ENCODE measurements at places on chromosomes 11 and 22. TPM values are rescaled to one million over a fixed set of nuclear protein-coding genes. Genes with fewer than 3 reads are reported as not detected.

The KAT5 gene
- 142 TPM for total RNA-seq

The DEUP1 gene
- not detected for total RNA-seq

The HEPHL1 gene
- total RNA-seq = not detected

The UPK3A gene
- total RNA-seq = not detected

The SERPING1 gene
- total RNA-seq = not detected

The EFEMP2 gene
- total RNA-seq = 11.7 TPM

The B3GAT1 gene
- not detected for total RNA-seq

The SMC1B gene
- total RNA-seq = 0.07 TPM

GRCh38 chr11:130213143-130213978 lies 53.8 kb downstream of the ST14 start:
- peak; percentile 81 for DNase-seq

GRCh38 chr22:45008751-45009605 lies 827 bp downstream of the PHF21B start:
- DNase-seq = peak; percentile 25

GRCh38 chr22:19134874-19135273 lies 3.8 kb downstream of the TSSK2 start:
- DNase-seq = no peak

- no peak for DNase-seq
These were observed 5.3 kb downstream of the CSF2RB start for GRCh38 chr22:36918586-36919284.

GRCh38 chr11:116865696-116866095 lies 28.3 kb upstream of the APOA1 start:
- DNase-seq = no peak

GRCh38 chr11:63945477-63946163 lies 6.8 kb downstream of the NAA40 start:
- peak; percentile 63 for DNase-seq

GRCh38 chr11:68328374-68329091 lies 16.1 kb downstream of the LRP5 start:
- DNase-seq = no peak

- DNase-seq = peak; percentile 50
These were observed 915 bp downstream of the FEZ1 start for GRCh38 chr11:125494974-125495725.

GRCh38 chr11:73145986-73146575 lies 4.0 kb upstream of the FCHSD2 start:
- DNase-seq = no peak

DNA sequence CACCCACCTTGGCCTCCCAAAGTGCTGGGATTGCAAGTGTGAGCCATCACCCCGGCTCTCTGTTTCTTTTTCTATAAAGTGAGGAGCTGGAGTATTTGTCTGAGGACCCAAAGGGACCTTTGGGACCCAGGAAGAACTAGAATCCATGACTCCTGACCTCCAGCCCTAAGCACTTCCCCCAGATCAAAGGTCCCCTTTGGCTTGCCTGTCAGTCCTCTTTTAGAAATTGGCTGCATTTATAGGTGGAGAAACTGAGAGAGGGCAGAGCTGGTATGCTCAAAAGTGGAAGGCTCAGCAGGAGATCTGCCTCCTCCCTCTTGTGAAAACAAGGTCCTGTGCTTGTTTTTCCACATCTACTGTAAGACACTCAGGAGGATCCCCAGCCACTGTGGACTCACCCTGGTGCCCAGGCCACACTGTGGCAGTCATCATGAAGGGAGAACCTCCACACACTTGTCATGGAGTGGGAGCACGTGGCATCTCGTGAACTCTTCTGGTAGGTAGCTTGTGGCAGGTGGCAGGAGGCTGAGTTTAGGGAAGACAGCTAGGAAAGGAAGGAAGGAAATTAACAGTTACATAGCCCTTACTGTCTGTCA lies 12.4 kb upstream of the PLEKHA7 start:
- no peak for DNase-seq

DNA sequence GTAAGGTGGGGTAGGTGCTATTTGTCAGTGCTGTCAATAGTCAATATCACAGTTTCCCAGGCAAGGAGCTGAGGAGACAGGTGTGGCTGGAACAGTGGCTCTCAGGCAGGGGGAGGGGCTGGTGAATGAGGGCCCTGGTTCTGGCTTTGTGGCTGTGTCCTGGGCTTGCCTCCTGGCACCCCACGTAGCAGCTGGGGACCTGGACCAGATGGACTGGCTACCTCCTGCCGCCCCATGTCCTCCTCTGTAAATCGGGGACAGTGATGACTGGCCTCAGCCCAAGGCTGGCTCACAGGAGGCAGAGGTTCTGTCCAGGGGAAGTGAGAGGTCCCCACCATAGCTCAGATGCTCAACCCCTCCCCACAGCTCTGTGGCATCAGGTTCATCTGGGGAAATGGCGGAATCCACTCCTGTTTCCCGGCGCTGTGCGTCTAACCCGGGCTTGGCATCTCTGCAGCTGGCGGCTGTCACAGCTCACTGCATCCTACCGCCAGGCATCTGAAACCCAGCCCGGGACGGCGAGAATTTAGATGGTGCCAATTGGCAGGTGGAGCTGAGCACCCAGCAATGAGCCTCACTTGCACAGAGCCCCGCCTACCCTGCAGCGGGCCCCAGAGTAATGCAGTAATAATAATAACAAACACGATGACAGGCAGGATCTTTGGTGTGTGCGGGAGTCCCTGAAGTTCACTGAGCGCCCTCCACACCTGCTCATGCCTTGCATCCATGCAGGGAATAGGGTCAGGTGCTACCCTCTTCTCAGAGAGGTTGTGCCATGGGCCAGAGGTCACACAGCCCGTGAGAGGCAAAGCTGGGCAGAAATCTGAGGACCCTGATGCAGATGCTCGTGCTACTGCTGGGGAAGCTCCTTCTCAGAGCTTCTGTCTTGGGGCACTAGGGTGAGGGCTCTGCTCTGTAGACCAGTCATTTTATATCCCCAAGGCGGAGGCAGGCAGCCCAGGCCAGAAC lies 27.8 kb upstream of the SHISAL1 start:
- no peak for DNase-seq

- DNase-seq = no peak
These were observed 400.2 kb downstream of the KCNA4 start for GRCh38 chr11:29616611-29617010.

- DNase-seq = peak; percentile 72
These were observed 2.6 kb upstream of the HPX start for GRCh38 chr11:6443269-6444003.

- no peak for DNase-seq
These were observed 108.8 kb upstream of the TEAD1 start for GRCh38 chr11:12565406-12565805.

DNA sequence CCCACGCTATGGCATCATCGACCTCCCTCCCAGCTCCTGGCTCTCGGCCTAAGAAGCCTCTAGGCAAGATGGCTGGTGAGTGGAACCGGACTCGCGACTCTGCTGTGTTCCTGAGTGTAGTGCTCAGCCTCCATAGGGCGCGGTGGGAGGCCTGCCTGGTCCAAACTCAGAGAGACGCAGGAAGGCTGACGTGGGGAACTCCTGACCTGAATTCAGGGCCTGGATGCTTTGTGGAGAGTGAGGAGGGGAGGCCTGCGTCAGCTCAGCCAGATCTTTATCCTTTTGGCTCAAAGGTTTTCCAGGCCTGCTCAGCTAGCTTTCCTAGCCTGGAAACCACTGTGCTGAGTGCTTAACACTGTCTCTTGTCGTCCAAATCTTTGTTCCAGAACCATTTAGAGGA lies 8.0 kb downstream of the TIRAP start:
- no peak for DNase-seq

GRCh38 chr11:122556605-122557004 lies 98.9 kb upstream of the UBASH3B start:
- no peak for DNase-seq

DNA sequence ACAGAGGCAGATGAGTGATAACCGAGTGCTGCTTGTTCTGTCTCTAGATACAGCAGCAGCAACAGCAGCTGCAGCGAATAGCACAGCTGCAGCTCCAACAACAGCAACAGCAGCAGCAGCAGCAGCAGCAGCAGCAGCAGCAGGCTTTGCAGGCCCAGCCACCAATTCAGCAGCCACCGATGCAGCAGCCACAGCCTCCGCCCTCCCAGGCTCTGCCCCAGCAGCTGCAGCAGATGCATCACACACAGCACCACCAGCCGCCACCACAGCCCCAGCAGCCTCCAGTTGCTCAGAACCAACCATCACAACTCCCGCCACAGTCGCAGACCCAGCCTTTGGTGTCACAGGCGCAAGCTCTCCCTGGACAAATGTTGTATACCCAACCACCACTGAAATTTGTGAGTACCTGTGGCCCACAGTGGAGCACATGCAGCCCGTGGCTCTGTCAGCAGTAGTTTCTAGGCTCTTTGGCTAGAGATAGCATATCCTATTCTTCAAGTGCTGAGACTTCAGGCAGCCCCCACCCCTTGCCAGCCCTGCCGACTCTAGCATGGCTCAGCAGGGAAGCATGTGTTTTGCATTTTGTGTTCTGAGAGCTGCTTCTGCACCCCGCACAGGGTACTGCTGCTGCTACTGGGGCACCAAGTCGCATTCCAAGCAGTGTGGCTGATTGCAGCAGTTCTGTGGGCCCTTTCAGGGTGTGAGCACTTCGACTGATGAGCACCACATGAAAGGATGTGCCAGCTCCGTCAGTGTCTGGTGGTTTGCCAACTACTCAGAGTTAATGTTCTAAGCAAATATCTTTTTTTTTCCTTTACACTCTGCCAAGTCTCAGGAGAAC lies 59.2 kb downstream of the MED15 start:
- no peak for DNase-seq

- DNase-seq = no peak
These were observed 6.4 kb upstream of the TP53I11 start for GRCh38 chr11:44957040-44957515.

DNA sequence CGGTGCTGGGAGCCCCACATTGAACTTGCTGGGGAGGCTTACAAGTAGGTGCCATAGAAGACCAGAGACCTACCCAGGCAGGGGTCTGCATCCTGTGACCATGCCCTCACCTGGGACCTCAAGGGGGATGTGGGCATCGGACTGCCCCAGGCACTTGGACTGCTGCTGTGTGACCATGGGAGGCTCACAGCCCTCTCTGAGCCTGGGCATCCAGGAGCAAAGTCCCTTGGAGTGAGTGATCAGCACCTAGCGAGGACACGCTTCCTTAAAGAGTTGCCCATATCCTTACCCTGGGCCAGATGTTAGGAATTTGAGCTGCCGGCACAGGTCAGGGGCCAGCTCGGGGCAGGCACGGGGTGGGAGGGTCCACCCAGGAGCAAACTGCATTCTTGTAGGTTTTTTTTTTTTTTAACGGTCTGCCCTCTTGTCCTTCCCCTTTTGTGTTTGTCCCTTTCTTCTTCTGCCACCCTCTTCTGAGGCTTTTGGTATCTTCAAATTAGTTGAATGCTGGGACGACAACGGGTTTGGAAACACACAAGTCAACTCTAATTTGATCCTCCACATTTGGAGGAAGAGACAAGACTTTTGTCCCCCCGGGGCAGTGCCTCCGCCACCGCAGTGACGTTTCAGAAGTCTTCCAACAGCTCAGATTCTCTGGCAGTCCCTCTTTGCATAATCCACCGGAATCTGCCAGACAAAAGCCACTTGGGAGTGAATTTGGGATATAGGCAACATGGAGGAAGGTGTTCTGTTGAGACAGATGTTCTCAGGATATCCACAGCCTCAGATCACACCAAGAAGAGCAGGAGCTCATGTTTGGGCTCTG lies 46.1 kb upstream of the LINC01488 start:
- DNase-seq = no peak

- DNase-seq = peak; percentile 49
These were observed 23.1 kb downstream of the PIH1D2 start for GRCh38 chr11:112050721-112051120.

DNA sequence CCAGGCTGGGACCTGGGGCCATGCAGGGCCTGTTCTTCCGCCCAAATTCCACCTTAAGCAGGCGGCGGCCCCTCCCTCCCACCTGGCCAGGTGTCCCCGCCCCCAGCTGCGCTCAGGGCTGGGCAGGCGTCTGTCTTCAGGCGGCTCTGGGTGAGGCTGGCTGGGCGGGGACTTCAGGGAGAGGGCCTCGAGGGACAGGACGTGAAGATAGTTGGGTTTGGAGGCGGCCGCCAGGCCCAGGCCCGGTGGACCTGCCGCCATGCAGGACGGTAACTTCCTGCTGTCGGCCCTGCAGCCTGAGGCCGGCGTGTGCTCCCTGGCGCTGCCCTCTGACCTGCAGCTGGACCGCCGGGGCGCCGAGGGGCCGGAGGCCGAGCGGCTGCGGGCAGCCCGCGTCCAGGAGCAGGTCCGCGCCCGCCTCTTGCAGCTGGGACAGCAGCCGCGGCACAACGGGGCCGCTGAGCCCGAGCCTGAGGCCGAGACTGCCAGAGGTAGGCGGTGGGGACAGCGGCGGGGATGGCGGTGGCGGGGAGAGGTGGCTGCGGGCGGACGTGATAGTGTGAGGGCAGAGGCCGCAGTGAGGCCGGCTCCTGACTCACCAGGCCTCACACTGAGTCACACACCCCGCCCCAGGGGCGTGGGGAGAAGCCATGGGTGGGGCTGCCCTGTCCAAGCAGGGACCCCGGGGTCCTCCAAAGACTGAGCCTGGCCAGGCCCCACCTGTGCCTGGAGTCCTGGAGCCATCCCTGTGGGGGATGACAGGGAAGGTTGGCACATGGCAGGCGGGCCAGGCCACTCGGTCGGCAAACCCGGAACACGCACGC lies at the start of gene PKP3:
Gene PKP3 (plus strand): TSS at position 176 of the 824 bp plus-strand sequence. CDS start 84 bp downstream, at position 260.
- no peak for DNase-seq

- DNase-seq = no peak
These were observed 80.1 kb upstream of the BIRC3 start for GRCh38 chr11:102237096-102237735.

GRCh38 chr11:43393765-43394355 lies 35.1 kb downstream of the TTC17 start:
- no peak for DNase-seq

DNA sequence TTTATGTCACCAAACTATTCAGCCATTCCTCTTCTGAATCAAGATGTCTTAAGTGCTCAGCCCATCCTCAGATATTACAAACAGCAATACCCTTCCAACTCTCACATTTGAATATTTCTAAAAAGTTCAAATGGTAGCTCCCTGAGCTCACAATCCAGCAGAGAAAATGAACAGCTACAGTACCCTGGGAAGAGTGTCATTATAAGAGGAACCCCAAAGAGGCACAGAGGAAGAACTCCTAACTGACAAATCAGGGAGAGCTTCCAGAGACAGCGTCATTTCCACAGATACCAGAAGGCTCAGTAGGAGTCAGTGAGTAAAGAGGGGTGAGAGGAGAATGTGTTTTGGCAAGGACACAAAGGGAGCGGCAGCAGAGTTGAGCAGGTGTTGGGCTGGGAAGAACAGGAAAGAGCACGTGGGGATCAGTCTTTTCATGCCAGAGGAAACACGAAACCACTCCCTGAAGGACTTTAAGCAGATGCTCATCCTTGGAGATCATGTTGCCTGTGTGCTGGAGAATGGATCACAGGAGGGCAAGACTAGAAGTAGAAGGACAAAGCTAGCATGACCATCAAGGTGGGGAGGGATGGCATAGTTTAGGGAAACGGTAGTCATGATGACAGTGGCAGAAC lies 4.3 kb downstream of the CLTCL1 start:
- no peak for DNase-seq

- no peak for DNase-seq
These were observed 39.7 kb upstream of the TH start for GRCh38 chr11:2211113-2211971.

All from B cell (primary cell).